ENCODE measurements at places on chromosomes 5 and 9.

DNA sequence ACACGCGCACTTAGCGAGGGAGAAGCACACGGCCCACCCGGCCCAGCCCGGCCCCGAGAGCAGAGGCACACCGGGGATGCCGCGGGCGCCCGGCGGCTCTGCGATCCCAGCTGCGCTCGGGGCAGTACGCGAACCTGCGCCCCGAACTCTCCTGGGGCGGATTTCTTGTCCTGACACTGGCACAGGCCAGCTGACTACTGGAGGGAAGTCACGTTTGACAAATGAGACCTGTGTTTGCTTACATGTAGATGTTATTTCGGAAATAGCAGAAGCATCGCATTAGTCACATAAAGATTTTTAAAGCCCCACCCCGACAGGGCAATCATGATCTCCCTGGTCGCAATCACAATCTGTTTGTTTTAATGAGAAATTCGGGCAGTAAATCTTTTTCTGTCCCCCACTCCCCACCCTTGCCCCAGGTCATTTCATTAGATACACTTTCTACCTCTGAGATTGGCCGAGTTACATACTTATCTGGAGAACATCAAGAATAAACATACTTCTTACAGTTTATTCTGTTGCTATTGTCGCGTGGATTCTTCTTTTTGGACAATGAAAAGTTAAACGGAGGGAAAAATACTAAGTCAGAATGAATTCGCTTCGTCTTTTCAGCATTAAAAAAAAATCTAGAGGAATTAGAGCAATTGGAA is 518.9 kb downstream of the CTNND2 start:
- DNase-seq, result no peak

- DNase-seq, result no peak
Observed at GRCh38 chr5:6398570-6399230, 20.4 kb upstream of the MED10 start.

DNA sequence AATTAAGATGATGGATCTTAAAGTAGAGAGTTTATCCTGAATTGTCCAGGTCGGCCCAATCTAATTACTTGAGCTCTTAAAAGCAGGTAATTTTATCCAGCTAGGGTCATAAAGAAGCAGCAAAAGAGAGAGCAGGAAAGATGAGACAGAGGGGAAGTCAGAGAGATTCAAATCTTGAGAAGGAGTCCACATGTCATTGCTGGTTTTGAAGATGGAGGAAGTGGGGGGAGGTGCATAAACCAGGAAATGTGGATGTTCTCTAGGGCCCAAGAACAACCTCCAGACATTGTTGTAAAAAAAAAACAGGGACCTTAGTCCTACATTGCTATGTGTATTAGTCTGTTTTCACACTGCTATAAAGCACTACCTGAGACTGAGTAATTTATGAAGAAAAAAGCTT is 66.4 kb downstream of the SLCO4C1 start:
- DNase-seq, result no peak

- no peak for DNase-seq
Observed at GRCh38 chr9:118809160-118809625, 560.0 kb downstream of the BRINP1 start.

DNA sequence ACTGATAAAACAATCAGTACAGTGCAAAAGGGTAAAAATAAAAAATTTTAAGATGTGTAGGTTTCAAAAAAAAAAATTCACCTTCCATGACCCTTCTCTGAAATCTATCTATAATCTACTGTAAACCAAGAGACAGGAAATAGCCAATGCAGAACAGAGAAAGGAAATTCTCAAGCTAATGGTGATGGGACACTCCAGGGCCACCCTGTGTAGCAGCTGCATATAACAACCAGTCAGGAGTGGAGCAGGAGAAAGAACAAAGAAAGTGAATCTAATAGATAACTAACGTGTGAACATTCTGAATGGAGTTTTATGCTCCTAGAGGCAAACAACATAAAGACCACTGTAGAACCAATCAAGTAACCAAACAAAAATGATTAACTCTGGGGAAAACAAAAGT is 16.6 kb downstream of the SPTLC1 start:
- DNase-seq, result peak; percentile 6

DNA sequence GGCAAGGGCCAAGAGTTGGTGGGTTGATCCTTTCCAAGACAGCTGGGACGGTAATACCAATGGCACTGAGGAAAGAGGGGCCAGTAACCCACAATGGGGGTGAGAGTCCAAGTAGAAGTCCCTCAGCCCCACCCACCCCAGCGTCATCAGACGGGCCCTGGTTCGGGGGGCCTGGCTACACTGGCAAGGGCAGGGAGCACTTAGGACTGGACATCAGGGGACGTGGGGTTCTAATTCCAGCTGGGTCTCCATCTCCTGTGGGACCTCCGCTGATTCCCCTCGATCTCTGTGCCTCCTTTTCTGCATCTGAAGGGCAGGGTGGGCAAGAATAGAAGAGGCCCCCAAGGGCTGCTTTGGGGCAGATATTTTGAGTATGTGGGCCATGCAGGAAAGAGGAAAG is 53.5 kb upstream of the FCN1 start:
- no peak for DNase-seq

DNA sequence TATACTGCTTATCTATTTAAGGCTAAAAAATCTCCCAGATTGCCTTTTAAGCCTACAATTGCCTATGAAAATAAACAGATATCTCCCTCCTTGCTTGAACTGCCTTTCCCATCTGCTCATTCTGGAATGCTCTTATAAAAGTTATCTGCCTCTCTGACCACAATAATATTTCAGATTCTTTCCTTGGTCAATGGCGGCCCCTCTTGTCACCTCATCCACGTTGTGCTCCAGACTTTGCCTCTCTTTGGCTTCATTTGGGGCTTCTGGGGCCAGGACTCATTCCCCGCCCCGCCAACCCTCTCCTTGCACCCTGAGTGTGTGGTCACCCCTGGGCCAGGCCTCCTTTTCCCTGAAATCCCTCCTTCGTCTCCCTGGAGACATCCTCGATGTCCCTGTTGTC is 110.0 kb upstream of the RPS23 start:
- no peak for DNase-seq

DNA sequence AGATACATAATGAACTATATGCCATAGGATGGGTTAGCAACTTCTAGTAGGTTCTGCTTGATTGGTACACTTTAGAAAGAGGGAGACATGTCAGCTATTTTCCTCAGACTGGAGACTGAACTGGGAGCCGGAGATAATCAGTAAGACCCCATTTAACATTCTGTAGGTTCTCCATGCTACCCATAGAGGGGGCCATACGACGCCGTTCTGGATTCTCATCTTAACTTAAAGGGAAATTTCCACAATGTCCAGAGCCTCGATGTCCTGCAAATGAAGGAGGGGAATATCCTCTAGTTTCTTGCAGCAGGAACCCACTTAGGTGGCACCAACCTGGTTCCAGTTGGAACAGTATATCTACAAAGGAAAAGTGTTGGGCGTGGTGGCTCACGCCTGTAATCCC is 22.3 kb upstream of the NPM1 start:
- DNase-seq, result no peak

DNA sequence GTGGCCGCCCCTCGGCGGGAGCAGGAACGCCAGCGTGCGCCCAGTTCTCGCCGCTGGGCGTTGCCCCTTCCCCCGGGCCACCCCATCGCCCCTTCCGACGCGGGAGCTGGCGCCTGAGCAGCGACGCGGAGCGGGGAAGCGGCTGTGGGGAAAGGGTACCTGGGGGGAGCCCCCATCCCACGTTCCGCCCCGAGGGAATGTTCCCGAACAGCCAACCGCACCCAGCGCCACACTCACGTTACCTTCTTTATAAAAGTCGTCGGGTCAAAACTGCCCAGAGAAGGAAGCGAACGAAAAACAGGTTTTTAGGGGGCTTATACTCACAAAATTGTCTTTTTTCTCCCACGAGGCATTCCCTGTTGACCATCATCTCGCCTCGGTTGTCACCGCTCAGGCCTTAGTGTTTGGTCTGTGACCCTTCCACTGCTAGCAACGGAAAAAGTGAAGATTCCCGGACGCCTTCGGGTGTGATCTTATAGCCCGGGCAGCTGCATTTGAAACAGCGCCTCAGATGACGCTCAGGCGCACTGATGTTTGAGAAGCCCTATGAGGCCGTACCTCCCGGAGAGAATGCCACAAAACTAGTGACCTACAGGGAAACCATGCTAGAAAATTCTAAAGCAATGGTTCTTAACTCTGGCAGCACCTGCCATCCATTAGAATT is 475 bp upstream of the GOLM1 start:
- DNase-seq, result peak; percentile 47

GRCh38 chr5:150945486-150945885 is 40.7 kb upstream of the ZNF300 start:
- peak; percentile 21 for DNase-seq

DNA sequence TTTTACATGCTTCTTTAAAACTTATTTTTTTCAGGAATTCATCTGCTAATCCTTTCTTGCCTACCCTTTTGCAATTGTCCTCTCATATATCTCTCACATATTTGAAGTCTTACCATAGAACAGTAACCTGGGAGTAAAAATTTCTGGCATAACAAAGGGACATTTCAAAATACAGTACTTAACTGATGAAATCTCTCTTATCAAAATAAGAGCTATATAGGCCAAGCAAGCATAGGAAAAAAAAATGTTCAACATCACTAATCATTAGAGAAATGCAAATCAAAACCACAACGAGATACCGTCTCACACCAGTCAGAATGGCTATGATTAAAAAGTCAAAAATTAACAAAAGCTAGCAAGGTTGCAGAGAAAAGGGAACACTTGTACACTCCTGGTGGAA is 2062.7 kb upstream of the CDH6 start:
- DNase-seq, result no peak

- no peak for DNase-seq
Observed at GRCh38 chr5:113866763-113867162, 353.3 kb downstream of the YTHDC2 start.

GRCh38 chr9:79353856-79354520 is 217.8 kb upstream of the TLE4 start:
- DNase-seq, result peak; percentile 72

GRCh38 chr9:105930011-105930627 is 235.8 kb downstream of the TMEM38B start:
- no peak for DNase-seq

DNA sequence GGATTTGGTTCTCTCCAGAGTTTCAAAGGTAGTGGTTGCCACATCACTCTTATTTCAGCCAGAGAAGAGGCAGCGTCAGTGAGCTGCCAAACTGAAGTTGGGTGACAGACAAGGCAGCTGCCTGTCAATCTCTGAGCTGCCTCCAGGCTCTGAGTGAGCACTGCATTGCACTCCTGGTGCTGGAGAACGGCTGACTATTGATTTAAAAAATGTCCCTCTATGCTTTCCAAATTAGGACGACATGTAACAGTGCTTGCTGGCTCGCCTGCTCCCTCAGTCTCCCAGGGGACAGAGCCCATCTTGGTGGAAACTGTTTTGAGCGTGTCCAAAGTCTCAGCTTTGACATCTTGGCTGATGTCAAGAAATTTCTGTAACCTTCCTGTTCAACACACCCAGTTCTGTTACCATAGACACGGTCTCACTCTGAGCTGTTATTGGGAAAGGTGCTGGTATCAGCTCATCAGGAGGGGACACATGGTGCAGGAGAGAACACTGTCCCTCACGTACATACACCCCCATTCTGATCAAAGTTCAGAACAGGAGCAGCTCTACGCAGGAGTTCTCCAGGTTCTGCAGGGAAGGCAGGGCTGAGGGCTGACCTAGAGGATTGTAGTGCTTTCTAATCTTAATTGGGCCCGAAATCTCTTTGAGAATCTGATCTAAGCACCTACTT is 15.7 kb downstream of the PCDH12 start:
- DNase-seq, result no peak

GRCh38 chr5:39955156-39955555 is 530.4 kb upstream of the DAB2 start:
- no peak for DNase-seq

DNA sequence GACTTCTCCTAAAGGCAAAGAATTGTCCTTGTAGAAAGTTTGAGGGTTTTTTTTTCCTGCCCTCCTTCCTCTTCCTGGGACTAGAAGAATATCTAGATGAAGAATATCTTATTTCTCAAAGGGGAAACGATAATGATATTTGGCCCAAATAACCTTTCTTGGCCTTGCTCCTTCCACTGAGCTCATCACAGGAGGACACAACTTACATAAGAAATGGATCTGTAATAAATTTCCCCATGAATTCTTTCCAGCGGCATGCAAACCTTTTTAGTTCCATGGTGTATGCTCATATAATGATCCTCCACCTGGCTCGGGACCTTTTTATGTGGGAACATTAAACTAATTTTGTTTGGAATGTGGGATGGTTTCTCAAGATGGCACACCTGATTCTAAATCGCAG is 304.4 kb downstream of the DMRT2 start:
- no peak for DNase-seq

DNA sequence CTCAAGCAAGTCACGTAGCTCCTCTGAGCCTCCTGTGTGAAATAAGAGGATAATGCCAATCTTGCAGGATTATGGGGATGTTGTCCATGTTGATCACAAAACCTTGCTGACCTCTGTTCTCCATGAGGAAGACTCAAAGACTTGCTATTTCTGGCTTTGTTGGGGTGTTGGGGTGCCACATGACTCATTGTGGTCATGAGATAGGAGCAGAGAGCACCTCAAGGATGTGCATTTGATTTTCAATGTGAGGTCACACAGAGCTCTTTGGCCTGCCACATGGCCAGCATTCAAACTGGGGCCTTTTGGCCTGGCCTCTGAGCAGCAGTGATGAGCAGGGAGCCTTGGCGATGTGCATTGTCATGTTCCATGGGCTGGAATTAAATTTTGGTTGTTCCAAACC is 380.3 kb downstream of the GADD45G start:
- no peak for DNase-seq

- DNase-seq, result no peak
Observed at GRCh38 chr9:84538879-84539278, 130.7 kb upstream of the NTRK2 start.

DNA sequence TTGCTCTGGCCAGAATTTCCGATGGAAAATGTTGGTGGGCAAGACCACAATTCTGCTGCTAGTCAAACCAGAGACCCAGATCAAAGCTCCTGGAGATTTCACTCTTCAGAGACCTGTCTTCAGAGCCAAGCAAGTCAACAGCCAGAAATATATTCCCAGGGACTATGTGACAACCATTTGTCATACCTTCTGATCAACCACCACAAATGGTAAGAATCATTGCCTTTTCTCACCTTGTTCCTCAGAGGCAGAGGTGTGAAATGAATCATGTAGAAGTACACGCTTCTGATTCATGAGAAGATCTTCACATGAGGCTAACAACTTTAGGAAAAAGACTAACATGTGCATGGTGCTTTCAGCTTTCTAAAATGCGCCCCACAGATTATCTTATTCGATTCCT is 53.5 kb downstream of the SUSD1 start:
- DNase-seq, result no peak

DNA sequence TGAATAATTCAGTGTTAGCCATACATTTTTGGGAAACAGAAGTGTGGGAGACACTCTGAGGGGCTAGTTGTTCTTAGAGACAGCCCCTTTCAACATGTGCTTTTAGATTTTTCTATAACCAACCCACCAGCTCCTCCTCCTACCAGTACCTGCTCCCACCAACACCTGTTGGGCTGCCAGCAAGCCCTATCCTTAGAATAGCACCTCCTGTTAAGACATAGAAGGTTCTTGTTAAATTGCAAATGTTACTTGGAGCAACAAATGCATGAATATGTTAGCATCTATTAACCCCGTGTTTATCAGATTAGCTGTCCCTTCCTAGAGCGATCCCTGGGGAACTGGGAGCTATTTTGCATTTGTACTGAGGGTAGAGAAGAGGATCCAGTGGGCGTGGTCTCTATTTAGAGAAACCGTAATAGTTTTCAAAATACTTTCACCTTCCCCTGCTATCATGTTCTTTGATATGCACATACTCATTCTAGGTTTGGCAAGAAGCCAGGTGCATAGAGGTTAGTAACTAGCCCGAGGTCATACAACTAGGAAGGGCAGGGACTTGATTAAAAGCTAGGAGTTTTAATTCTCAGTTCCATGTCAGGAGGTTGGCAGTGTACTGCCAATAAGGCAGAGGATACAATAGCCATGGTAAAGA is 334.4 kb downstream of the KCTD16 start:
- peak; percentile 57 for DNase-seq
